Fibroblast of villous mesenchyme (primary cell): ENCODE measurements at places on chromosomes 5 and 9. TPM values are rescaled to one million over a fixed set of nuclear protein-coding genes. Genes with fewer than 3 reads are reported as not detected.

DNA sequence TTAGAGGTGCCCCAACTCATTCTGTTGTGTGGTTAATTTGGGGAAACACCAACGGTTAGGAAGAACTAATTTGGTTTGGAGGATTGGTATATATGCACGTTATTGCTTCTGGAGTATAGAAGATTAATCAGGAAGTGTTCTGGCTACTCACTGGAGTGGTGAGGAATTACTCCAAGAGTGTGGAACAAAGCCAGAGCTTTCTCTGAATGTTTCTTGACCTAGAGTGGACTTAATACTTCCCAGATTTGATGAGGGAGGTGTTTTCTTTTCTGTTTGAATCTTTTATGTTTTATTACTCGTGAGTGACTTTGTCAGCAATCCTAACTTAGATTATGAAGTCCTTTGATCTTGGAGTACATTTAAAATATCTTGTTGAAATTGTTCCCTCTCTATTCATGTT, 163.7 kb downstream of the MAN2A1 start:
- DNase-seq, result peak; percentile 33

DNA sequence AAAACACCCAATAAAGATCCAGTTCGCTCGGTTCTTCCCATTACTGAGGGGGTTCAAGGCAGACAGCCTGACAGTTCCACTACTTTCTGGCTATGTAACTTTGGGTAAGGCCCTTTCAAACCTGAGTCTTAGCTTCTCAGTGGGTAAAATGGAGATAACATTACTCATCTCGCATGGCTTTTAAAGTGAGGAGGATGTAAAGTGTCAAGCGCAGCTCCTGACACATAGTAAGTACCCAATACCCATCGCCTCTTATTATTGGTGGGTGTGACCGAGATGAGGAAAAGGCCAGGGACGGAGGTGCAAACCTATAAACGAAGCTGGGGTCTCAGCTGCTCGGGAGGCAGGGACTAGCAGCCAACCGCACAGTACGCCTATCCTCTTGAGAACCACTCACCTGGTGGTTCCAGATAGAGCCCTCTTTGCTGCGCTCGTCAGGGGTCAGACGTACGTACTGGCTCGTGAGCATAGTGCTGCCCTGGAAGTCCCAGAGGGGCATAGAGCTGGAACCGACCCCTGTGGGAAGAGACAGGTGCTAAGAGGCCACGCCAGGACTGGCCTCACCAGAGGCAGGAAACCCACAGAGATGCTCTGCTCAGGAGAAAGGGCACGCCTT, 584 bp downstream of the LMAN2 start:
- DNase-seq, result no peak

- DNase-seq, result peak; percentile 79
Observed at GRCh38 chr9:131608493-131609037, 63.2 kb downstream of the PRRT1B start.

DNA sequence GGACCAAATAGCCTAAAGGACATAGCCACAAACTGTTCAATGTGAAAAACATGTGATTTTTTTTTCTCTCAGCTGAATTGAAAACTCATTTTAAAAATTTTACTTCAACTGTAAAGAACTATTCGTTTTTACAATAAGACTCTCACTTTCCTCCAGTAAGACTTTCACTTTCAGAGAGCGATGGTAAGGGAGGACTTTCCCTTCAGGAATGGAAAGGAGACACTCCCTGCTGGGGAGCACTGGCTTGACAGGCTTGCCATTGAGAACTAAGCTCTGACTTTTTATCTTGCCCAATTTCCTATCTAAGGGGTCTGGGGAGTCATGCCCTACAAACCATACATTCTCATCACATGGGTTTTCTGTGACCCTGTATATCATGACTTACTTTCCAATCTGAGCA, 186.7 kb downstream of the CFAP90 start:
- DNase-seq, result no peak

The C9 gene
- total RNA-seq, result under 0.01 TPM in 1 of 2 replicates, not detected in the other

The KCNMB1 gene
- total RNA-seq, result under 0.01 TPM in 1 of 2 replicates, not detected in the other

The GPR150 gene
- total RNA-seq, result 0.32 and 0.43 TPM in 2 replicates
